Stimulated activated CD8-positive, alpha-beta memory T cell treated with anti-CD3 and anti-CD28 coated beads, Interleukin-7, amount 100 ng/mL, for 48 hours (primary cell): ENCODE measurements at places on chromosomes 3 and 15.

DNA sequence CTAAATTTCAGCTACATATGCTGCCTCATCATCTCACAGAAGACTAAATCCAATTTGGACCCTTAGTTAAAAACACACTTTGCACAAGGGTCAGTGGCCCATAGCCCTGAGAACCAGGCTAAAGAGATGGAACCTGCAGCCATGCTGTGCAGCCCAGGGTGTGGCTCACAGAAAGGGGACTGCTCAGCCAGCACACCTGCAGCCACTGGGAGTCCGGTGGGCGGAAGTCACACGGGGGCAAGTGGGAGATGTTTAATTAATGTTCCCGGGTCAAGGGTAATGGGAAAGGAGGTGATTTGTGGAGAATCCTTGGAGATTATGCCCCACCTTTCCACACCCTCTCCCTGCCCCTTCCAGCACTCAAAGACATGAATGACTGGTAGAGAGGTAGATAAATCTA, 467.4 kb downstream of the EPHB1 start:
- no peak for DNase-seq

- DNase-seq = no peak
These were observed 147.8 kb upstream of the TGFBR2 start for GRCh38 chr3:30458376-30459171.

DNA sequence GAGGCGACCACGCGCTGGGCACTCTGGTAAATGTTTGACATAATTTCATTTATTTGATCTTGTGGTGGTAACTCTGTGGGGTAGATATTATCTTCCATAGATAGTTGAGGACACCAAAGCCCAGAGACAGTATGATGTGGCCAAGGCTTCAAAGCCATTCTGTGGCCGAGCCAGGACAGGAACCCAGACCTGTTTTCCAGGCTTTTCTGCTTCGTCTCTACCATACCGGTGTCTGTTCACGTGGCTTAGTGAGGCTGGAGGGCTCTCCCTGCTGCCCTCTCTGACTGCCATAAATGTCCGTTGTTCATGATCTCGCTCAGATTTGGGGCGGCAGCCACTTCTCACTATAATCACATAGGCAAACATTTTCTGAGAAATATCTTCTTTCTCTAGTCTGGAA, 134.7 kb downstream of the PEX5L start:
- DNase-seq = no peak

- no peak for DNase-seq
These were observed 600.5 kb downstream of the EDEM1 start for GRCh38 chr3:5787861-5788488.

GRCh38 chr15:98651581-98652220, 3.4 kb downstream of the IGF1R start:
- no peak for DNase-seq

- no peak for DNase-seq
These were observed 1.1 kb upstream of the SCAMP5 start for GRCh38 chr15:74994236-74994635.

- DNase-seq = no peak
These were observed 27.8 kb downstream of the CA12 start for GRCh38 chr15:63353887-63354286.

DNA sequence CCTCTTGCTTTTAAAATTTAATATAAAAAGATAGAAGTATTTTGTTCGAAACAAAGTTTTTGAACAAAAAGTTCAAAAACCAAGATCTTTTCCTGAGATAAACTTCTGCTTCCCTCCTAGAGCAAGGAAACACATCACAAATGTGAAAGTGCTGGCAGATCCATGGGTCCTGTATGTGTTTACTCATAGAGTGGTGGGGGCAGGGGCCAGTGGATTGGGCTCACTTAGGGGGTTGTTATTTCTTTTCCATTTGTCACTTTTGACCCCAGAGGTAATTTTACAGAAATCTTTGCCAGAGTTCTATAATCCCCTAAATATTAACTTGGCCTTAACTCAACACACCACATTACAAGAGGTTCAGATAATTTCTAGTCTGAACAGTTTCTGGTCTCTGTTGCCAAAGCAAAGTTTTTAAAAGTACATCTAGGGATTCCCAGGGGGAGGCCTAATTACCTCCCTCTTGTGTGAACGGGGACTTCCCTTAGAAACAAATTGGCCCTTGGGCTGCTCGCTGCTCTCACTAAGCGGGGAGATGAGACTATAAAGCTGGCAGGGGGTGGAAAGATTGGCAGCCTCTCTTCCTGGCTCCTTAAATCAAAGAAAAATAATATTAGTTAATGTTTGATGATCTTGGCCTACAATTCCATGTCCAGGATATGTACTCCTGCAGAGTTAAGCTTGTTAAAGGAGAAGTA, 66.8 kb upstream of the PTX3 start:
- no peak for DNase-seq

DNA sequence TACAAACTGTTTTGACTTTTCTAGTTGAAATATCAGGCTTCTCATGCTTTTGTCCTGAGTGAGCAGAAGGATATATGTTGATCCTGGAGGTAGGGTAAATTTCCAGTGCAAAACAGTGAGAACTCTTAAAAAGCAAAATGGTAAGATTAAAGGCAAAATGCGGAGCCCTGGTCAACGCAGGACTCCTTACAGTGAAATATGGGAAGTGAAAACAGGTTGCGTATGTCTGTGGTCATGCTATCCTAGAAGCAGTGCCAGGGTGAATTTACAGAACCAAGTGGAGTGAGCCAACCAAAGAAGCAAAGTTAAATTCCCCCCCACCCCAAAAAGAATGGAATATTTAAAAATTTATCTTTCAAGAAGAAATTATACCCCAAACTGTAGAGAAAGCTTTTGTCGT, 256.4 kb downstream of the NR2F2 start:
- no peak for DNase-seq

DNA sequence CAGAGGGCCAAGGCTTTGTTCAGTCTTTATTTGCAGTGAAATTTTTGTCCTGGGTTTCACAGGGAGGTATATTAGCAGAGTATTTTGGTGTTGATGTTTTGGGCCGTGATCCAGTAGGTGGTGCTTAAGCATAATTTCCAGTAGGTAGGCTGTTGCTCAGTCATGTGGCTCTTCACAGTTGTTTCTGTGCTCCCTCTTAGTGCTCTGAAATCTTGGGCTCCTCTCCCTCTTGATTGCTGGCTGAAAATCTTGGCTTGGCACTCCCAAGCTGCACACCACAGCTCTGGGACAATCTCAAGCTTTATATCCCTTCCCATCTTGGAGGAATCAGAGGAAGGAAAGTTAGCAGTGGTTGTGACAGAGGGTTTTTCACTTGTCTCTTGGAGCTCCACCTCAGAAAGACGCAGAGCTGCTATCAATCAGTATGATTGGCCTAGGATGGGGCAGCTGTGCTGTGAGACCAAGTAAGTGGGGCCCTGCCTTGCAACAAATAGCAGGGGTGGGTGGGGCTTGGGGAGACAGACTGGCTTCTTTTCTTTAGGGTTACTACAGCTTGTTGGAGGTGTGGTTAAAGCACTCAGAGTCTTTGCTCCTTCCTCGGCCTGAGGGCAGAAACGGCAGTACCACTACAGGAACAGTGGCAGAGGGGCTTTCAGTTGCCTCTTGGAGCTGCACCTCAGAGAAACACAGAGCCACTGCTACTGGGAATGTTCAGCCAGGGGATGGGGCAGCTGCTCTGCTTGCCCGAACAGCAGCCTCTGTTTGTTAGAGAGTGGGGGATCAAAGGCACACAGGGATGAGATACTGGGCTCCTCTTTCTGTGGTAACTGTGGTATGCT, 627.0 kb downstream of the SI start:
- DNase-seq = no peak

GRCh38 chr3:197494366-197495058, 61.3 kb downstream of the BDH1 start:
- no peak for DNase-seq
